ENCODE measurements at places on chromosomes 13 and 19.

- DNase-seq = no peak
Measured at GRCh38 chr19:19270749-19271571, 2.1 kb downstream of the TM6SF2 start.

GRCh38 chr13:76523740-76524340, 362.4 kb downstream of the KCTD12 start:
- DNase-seq = no peak

GRCh38 chr13:59690857-59691500, 472.7 kb downstream of the DIAPH3 start:
- no peak for DNase-seq

GRCh38 chr13:95341441-95341840, 40.2 kb upstream of the ABCC4 start:
- no peak for DNase-seq

- peak; percentile 39 for DNase-seq
Measured at GRCh38 chr13:27924529-27925141, 4.8 kb downstream of the PDX1 start.

- DNase-seq = no peak
Measured at GRCh38 chr13:106922384-106922783, 354.4 kb upstream of the ARGLU1 start.
